ENCODE measurements at places on chromosomes 6 and 20. TPM values are rescaled to one million over a fixed set of nuclear protein-coding genes. Genes with fewer than 3 reads are reported as not detected.

DNA sequence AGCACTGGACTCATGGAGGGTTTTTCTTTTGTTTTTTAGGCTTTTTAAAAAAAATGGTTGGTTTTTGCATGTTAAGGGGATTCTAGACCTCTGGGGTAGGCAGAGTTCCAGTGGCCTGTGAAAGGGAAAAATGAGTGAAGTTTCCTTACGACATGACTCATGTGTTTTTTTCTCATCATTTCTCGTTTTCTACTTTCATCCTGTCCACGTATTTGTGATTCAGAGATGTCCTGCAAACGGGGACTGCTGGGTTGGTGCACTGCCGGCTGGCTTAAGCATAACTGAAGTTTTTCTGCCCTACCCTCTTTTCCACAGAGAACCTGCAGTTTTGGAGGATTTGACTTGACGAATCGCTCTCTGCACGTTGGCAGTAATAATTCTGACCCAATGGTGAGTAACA, 182.3 kb downstream of the SASH1 start:
- H3K36me3 ChIP-seq: peaks cover 2% of the 10 kb centered on the region
- no peak for DNase-seq
- H3K4me1 ChIP-seq: no peaks in the 10 kb centered on the region
- no peak overlapping the region for H3K4me3 ChIP-seq
- no peaks in the 10 kb centered on the region for H3K27me3 ChIP-seq
- H3K27ac ChIP-seq: peak overlapping the region; percentile 6

- DNase-seq: no peak
- H3K27me3 ChIP-seq: no peaks in the 10 kb centered on the region
- H3K27ac ChIP-seq: no peak overlapping the region
- no peaks in the 10 kb centered on the region for H3K36me3 ChIP-seq
- no peaks in the 10 kb centered on the region for H3K4me1 ChIP-seq
Observed at GRCh38 chr6:168212362-168212761, 107.2 kb downstream of the DACT2 start.

GRCh38 chr20:10541668-10542411, 106.7 kb downstream of the SLX4IP start:
- peaks cover 2% of the 10 kb centered on the region for H3K36me3 ChIP-seq
- H3K4me3 ChIP-seq: no peak overlapping the region
- no peak overlapping the region for H3K27ac ChIP-seq
- H3K27me3 ChIP-seq: no peaks in the 10 kb centered on the region
- peaks cover 2% of the 10 kb centered on the region for H3K4me1 ChIP-seq

The RAET1G gene
- not detected for total RNA-seq

The MAP3K5 gene
- total RNA-seq: 5.4 TPM

The SLC24A3 gene
- total RNA-seq: 0.50 TPM

The SYTL3 gene
- total RNA-seq: 0.28 TPM

The POU5F1 gene
- total RNA-seq: 3.2 TPM

The PKIB gene
- 2.6 TPM for total RNA-seq
